Upper lobe of left lung (tissue), 6 donors: ENCODE measurements at places on chromosomes 1 and 21.

- DNase-seq, result no peak
Observed at GRCh38 chr1:78856096-78856495, 150.4 kb downstream of the ADGRL4 start.

- no peak for DNase-seq
Observed at GRCh38 chr1:36232212-36233095, 8.2 kb downstream of the THRAP3 start.

GRCh38 chr1:167219194-167219593, 1.5 kb upstream of the POU2F1 start:
- DNase-seq, result no peak

DNA sequence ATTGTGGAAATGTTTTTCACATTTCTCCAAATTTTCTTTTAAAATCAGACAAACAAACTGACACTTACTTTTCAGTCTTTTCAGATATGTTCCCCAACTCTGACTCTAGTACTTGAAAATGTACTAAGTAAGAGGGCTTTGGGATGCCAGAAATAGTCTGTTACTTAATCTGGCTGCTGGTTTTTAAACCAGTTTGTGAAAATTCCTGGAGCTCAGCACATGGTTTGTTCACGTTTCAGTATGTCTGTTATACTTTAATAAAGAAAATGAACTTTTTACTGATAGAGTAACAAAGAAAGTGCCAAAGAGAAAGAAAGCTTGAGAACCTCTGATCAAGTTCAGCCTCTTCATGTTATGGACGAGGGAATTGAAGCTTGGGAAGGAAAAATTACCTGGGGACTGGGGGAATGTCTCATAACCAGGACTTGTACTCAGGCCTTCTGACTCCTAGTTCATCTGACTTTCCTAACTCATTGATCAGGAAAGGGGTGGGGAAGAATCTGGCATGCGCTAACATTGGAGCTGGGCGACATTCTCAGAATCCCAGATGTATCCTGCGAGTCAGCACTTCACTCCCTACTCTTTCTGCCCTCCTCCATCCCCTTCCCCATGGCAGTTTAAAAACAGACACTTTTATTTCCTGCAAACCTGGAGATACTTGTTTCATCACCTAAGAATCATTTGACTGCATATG, 30.8 kb upstream of the DNAJC6 start:
- no peak for DNase-seq

- DNase-seq, result no peak
Observed at GRCh38 chr1:185568155-185569123, 165.8 kb upstream of the HMCN1 start.

DNA sequence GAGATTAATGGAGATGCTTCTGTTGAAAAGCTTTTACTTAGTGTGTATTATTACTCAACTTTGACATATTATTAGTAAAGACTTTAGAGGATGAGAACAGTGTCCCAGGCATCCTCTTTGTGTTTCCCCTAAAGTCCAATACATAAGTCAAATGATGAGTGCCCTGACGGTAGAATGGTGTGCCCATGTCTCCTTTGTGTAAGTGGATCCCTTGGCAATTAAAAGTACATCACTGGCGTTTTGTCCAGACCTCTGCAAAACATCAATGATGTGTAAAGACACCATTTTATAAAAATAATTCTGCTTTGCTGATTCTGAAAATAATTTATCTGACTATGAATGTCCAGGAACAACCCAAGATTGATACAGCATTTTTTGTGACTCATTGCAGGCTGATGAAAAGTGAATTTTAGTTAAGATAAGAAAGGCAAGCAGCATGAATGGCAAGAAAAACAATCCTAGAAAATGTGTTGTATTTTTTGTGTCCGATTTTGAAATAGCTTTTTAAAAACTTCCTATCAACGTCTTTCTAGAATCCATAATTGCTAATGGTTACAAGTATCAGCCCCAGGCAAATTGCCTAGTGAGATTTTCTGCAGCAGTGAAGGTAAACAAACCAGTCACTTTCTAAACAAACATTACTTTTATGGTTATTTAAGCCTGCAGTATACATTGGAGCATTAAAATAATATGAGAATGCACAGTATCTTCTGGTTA, 251.5 kb downstream of the PTPRC start:
- DNase-seq, result no peak

DNA sequence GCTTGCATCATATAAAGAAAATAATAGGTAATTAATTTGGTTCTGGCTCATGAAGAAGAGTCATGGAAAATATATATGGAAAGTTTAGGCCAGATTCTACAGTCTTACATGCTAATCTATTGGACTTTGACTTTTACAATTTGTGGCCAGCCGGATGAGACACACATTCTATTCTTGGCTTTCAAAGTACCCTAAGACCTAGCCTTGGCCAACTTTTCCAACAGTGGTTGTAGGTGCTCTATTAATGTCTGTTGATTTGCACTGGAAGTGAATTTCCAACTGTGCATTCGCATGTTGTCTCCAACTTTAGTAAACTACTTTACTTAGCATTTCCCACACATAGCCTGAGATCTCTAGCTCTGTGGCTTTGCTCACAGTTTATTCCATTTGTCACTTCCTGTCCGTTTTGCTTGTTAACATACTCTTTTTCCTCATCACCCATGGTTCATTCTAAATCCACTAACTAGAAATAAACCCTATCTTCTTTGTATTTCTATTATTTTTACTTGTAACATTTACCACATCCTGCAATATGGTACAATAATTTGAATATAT, 644.0 kb downstream of the PTPRC start:
- DNase-seq, result no peak

DNA sequence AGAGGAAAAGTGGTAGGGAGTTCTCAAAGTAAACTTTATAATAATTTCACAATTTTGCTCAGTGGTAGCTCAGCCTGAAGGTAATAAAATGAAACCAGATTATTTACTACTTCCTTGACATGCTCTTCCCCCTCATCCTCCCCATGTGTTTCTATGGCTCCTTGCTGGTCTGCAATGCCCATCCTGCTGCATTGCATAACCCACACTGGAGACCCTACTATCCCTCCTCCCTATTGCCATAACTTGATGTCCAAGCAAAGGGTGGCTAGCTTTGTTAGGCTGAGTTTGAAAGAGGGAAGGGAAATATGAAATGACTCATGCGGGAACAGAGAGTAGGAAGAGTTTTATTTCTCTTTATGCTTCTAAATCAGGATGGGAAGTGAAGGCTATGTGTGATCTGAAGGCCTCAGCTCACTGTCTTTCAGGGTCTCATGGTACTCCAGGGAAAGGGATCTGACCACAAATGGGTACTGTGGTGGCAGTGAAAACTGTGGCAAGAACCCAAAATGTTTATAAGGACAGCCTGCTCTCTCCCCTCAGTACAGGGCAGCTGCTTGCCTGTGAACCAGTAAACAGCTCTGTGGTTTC, 36.4 kb upstream of the HSD17B7 start:
- DNase-seq, result no peak

- DNase-seq, result no peak
Observed at GRCh38 chr21:21156957-21157356, 158.7 kb downstream of the NCAM2 start.
